ENCODE measurements at places on chromosomes 3 and 15.

DNA sequence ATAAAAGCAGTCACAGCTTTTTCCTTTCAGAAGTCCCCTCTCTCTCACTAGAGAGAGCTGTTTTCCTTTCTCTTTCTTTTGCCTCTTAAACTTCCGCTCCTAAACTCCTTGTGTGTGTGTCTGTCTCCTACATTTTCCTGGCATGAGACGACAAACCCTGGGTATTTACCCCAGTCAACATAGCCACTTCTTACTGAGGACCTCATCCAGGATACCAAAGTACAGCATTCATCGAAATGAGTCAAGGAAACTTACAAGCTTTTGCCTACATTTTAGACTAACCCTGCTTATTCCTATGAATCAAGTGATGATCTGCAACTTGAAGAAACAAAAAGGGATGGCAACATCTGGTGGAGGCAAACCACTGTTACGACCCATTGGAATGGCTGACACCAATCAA lies 16.7 kb downstream of the PATL2 start:
- no peak for DNase-seq

GRCh38 chr3:190521998-190522397 lies 8.1 kb downstream of the IL1RAP start:
- no peak for DNase-seq

DNA sequence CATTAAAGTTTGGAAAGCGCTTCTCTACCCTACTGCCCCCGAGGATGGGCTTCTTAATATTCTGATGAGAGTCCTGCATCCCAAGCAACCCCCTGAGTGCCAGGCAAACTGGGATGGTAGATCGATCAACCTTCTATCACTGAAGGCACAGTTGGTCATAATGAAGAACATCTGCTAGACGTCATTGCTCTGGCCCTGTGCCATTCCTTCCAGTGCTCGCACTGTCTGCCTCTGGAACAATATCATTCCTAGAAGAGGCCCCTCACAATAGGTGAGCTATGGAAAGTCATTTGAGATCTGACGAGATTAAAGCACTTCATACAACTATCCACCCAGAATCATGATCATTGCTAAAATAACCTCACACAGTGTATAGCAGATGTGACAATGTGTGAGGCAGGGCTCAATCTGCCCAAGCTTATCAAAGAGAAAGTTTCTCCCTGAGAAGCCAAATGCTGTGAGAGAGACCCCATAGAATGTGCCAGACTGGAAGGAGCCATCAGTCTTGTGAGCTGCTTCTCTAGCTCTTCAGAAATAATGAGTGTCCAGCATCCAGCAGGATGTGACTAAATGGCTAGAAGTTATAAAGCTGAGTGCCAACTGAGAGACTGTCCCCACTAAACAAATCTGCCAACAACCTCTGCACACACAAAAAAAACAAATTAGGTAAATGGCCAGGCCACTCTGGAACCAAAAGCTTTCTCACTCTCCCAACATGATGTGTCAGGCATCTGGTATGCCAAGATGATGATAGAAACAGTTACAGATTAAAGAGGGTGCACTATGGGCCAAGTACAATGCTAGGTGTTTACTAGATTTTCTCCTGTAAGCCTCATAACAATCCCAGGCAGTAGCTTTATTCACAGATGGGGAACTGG lies 165.5 kb downstream of the NECTIN3 start:
- DNase-seq: no peak

DNA sequence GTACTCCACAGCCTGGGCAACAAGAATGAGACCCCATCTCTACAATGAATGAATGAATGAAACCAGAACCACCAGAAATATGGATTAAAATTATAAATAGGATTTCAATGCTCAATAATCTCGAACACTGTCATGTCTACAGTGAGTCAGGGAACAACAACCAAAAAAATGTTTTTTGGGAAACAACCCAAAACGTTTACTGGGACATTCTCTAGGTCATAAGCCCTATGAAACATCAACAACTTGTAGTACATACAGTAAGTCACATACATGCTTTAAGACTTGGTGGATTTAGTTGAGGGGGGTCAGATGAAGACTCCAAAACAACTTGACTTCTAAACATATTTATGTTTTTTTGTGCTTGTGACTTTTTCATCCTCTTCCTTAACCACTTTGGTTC lies 511.2 kb downstream of the FOXP1 start:
- no peak for DNase-seq

DNA sequence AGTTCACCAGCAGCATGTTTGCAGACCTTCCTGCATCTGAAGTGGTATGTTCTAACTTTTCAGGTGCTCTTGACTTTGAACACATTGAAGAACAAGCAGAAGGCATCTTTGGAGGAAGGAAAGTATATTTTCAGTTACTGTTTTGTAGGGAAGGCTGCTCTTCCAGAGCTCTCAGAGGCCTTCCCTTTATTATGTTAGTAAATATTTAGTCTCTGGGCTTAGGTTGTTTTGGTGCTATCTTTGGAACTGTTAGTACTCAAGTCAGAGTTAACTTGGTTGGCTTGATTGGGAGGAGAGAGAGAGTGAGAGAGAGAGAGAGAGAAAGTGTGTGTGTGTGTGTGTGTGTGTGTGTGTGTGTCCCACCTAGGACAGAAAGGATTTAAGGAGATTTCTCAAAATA lies 188.2 kb downstream of the ITPR1 start:
- no peak for DNase-seq

DNA sequence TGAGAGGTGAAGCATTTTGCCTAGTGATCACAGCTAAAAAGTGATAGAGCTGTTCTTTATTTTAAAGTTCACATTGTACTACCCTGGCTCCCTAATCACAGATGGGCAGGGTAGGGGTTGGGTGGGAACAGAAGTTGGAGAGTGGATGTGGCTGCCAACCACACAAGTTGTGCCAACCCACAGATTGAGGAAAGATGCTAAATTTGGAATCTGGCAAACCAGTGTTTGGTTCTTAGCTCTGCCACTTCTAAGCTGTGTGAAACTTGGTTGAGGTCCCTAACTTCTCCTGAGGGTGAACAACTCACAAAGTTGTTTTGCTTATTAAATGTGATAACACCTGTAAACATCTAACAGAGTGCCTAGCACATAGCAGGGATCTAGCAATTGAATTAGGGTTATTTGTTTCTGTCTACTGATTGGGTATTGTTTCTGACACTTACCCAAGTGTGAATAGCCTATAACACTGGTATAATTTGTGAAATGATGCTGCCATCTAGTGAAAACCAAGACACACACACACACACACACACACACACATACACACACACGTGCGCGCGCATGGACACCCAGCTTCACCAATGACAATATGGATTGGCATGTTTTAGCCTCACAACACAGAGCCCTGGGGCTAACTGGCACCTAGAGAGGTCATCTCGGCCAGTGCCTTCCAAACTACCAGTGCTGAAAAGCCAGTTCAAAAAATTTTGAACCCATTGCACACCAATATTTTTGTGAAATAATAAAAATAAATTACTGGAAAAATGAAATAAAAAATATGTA lies 25.3 kb downstream of the ADGRG7 start:
- peak; percentile 24 for DNase-seq

- peak; percentile 31 for DNase-seq
These were observed 315.2 kb downstream of the UACA start for GRCh38 chr15:70447928-70448698.

DNA sequence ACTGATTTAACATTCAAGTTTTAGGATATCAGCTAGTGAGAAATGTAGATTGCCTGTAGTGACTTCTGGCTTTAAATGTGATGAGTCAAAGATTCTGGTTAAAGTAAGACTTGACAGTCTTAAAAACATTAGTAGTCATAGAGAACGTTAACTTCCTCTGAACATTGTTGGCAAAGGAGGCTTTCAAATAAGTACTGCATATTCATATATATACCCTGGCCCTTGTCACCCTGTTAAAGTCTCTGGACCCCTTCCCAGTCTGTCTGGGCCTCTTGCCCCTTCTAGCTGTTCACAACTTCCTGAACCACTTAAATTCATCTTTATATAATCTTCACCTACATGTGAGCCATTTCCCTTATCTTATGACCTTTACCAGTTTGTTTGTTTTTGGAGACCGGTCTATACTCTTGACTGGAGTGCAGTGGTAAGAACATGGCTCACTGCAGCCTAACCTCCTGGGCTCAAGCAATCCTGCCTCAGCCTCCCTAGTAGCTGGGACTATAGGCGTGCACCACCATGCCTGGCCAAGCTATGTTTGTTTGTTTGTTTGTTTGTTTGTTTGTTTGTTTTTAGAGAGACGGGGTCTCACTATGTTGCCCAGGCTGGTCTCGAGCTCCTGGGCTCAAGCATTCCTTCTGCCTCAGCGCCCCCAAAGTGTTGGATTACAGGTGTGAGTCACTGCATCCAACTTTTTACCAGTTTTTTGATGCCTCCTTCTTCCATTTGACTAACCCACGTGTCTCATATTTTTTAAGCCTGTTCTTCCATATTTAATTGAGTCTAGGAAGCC lies 64.4 kb upstream of the CRTC3 start:
- DNase-seq: no peak

DNA sequence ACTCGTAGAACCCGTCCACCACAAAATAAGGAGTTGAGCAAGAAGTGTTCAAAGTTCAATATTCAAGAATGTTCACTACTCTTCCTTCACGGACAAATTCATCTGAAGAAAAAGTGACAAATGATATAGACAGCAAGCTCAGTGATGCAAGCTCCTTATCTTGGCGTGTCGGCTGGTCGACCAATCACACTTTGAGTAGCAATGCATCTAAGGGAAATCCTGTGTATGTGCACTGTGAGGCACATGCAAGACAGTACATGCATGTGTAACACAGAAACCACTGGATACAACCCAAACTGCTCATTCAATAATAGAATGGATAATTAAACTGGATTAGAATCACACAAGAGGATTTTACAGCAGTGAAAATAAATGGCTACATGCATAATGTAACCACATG lies 64.4 kb upstream of the CSPG5 start:
- DNase-seq: no peak

GRCh38 chr3:117268318-117268717 lies 558.7 kb downstream of the TUSC7 start:
- DNase-seq: no peak

DNA sequence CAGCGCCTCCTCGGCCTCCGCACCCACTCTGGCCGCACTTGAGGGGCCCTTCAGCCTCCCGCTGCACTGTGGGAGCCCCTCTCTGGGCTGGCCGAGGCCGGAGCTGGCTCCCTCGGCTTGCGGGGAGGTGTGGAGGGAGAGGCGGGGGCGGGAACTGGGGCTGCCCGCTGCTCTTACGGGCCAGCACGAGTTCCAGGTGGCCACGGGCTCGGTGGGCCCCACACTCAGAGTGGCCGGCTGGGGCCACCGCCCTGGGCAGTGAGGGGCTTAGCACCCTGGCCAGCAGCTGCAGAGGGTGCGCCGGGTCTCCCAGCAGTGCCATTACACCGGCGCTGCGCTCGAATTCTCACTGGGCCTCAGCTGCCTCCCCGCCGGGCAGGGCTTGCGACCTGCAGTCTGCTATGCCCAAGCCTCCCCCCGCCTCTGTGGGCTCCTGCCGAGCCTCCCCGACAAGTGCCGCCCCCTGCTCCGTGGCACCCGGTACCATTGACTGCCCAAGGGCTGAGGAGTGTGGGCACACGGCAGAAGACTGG lies 167.1 kb upstream of the PLSCR5 start:
- no peak for DNase-seq

DNA sequence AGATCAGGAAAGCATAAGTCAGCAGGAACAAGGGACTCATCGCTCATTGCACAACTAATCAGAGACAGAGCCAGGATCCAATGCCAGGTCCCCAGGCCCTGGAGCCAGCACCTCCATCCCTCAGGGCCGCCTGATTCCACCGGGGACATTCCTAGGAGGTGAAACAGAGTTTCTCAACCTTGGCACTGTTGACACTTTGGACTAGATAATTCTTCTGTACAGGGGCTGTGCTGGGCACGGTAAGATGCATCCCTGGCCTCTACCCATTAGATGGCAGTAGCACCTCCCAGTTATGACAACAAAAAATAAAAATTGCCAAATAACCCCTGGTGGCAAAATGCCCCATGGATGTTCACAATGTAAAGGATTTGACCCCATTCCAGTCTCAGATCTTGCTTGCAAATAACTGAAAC lies 127.7 kb downstream of the MTHFS start:
- no peak for DNase-seq

GRCh38 chr15:36988947-36989346 lies 111.4 kb downstream of the MEIS2 start:
- no peak for DNase-seq

DNA sequence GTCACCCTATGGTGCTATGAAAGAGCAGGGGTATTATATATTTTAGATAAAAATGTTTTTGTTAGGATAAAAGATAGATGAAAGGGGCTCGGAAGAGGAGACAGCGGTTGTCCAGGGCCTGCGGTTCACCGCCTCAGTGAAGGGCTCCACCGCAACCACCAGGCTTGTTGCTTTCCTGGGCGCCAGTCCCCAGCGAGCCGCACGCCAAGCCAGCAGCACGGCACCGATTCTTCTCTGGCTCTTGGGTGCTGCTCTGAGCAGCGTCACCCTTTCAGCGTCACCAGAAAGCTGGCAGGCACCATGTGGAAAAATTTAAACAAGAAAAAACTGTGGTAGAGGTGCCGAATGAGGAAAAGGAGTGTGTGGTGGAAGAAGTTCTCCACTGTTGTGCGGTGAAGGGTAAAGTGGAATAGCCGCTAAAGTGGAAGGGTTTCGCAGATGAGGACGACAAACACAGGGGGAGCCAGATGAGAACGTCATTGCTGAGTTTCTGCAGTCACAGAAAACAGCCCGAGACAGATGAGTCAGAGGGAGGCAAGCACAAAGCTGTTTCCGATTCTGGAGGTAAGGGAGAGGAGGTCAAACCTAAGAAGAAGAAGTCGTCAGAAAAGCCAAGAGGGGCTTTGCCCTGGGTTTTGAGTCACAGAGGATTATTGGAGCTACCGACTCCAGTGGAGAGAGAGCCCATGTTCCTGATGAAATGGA lies 569.2 kb downstream of the ZBBX start:
- no peak for DNase-seq

GRCh38 chr3:40843851-40844548 lies 319.2 kb downstream of the ZNF621 start:
- no peak for DNase-seq

- no peak for DNase-seq
These were observed 272.4 kb downstream of the THRB start for GRCh38 chr3:24222165-24222805.

DNA sequence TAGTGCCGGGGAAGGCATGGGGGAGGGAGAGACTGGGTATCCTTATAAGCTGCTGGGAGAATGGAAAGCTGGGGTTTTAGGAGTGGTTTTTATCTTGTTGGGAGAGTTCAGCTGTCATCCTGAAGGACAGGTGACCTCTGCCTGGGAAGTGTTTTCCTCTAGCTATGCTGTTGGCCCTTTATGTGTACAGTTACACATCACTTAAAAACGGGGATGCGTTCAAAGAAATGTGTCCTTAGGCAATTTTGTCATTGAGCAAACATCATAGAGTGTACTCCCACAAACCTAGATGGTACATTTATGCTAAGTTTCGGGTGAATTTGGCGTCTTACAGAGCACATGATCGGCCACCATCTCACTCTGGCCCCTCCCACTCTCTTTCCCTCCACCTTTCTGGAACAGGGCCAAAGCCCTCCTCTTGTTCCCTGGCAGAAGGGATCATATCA lies 164.3 kb upstream of the NUDT16 start:
- DNase-seq: no peak

- DNase-seq: no peak
These were observed 327.1 kb downstream of the SATB1 start for GRCh38 chr3:18097989-18098388.

All from CD4-positive, alpha-beta T cell (primary cell).